ENCODE measurements at places on chromosomes 4 and X.

- no peak for DNase-seq
These were observed 5.7 kb upstream of the GJB1 start for GRCh38 chrX:71217298-71217697.

DNA sequence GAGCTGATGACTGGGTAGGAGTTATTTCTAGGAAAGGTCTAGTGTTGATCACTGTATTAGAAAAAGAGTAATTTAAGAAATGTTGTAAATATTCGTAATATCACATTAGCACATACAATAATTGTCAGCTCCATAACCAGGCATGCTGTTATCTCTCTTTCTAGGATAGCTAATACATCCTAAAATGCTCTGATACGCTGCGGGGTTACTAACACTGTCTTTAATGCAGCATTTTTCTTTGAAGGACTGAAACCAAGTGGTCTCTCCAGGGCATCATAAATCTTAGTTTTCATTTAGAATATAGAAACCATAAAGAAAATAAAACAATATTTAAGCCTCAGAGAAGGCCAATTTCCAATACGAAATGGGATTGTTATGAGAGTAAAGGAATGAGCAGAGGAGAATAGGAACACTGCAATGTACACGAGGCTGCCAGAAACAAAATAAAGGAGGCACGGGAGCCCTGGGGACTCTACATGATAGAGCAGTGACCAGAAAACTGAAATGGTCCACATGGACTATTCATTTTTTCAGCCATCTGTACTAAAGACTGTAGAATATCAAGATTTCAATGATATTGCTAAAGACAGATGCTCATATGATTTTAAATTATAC is 1606.7 kb upstream of the AGA start:
- DNase-seq: no peak

DNA sequence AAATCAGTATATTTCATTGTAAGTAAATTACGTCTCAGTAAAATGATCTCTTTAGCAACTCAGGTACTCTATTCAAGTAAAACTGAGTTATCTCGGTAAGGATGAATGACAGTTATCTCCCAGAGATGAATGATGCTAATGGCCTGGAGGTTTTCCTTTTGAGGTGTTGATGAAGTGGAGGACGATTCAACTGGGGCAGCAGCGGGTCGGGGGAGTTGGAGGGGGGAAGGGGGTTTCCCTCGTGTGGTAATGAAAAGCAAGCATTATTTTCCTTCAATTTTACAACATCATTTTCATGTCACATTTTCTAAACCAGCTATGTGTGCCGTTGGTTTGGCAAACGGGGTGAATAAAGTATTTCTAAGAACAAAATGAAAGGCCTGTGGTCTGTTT is 92.4 kb upstream of the ATXN3L start:
- DNase-seq: no peak

DNA sequence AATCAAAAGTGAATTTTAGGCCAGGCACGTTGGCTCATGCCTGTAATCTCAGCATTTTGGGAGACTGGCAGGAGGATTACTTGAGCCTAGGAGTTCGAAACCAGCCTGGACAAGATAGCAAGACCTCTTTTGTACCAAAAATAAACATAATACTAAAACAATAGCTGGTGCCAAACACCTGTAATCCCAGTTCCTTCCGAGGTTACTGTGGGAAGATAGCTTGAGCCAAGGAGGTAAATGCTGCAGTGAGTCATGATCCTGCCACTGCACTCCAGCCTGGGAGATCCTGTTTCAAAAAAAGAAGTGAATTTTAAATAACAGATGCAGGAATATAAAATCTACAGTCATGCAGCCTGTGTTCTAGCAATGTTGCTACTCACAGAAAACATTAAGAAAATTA is 488.3 kb downstream of the PPARGC1A start:
- DNase-seq: no peak

- DNase-seq: no peak
These were observed 1056.0 kb upstream of the SLIT2 start for GRCh38 chr4:19195696-19196095.

GRCh38 chr4:55314141-55314820 is 31.8 kb upstream of the SRD5A3 start:
- no peak for DNase-seq

- DNase-seq: no peak
These were observed 126.0 kb upstream of the CXorf66 start for GRCh38 chrX:140091125-140091886.

DNA sequence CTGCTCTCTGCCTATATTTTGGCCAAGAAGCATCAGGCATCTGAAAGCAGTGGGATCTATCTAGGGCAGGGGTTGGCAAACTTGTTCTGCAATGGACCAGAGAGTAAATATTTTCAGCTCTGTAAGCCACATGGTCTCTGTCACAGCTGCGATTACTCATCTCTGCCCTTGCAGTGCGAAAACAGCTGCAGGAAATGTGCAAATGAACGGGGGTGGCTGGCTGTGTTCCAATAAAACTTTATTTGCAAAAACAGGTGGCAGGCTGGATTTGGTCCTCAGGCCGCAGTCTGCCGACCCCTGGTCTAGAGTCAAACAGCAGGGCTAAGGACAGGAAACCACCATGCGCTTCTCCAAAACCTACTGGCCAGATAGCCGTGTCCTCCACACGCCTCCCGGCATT is 48.6 kb downstream of the ACOX3 start:
- DNase-seq: peak; percentile 85

DNA sequence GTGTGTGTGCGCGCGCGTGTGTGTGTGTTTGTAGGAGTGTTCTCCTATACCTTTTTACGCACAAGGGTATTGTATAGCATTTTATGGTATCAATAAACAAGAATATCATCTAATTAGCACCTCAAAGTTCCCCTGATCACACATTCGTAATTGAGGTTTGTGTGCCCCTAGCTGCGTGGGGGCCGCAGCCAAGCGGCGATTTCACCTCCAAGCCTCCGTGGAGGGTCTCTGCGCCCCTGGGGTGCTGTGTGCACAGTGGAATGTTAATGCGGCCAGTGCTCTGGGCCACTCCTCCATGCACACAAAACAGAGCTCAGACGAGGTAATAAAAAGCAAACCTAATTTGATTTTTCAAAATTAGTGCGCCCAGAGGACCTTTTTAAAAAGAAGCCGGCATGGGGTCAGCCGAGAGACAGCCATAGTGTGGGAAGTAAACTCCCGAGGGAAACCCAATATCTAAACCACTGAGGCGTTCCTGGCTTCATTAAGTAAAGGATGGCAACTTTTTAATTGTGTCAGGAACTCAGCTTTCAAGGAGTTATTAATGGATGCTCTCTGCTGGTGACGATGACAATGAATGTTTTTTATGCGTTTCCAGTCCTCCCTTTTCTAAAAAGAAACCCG is 110.6 kb downstream of the SORCS2 start:
- no peak for DNase-seq
